Hepatocyte (in vitro differentiated cells): ENCODE measurements at places on chromosomes 12 and 14.

GRCh38 chr12:24398605-24399004, 449.1 kb upstream of the SOX5 start:
- no peak for DNase-seq

DNA sequence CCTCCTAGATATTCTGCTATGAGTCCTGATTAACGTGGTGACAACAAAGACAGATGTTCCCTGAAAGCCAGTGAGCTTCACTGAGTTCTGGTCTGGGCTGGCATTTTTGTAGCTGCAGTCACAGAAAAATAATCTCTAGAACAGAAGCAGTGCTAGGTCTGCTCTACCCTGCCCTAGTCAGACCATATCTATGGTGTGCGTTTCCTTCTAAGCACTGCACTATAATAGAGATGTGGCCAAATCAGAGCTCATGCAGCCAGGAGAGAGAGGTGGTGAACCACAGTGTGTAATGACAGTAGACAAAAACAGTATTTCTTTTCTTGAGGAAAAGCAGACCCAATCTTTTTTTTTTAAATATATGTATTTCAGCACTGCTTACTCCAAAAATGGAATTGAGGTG, 76.3 kb downstream of the CMAS start:
- no peak for DNase-seq

- no peak for DNase-seq
Measured at GRCh38 chr14:66421990-66422946, 63.9 kb upstream of the CCDC196 start.

DNA sequence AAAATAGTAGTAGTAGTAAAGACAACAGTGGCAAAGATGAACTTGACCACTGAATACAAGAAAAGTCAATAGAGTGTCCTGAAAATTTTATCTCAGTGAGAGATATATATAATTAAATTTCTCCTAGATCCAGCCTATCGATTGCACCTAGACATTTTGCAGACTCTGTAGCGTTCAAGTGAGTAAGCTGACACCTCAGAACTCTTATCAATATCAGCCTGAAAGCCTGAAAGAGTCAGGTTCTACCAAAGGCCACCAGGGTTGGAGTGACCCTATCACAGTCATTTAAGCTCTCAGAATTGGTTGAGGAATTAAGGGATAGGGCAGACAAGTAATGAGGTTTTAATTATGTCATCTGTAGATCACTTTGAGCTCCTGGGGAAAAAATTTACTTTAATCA, 174.6 kb downstream of the SRGAP1 start:
- no peak for DNase-seq

DNA sequence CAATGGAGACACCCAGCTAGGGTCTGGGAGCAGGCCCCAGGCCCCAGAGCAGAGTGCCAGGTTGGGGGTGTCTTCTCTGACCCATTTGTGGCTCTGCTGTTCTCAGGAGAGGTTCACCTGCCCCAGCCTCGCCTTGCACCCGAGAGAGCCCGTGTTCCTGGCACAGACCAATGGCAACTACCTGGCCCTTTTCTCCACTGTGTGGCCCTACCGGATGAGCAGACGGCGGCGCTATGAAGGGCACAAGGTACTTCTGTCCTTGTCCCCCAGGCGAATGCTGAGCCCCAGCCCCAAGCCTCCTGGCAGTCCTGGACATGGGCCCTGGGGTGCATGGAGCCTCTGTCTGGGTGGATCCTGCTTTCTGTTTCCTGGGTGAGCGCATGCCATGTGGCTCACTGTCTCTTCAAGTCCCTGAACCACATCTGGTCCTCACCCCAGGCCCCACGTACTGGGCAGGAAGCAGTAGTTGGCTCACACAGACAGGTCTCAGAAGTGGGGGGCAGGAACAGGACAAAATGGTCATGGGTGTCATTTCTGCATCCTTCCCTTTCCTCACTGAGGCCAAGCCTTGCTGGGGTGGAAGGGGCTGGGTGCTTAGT, 58.2 kb downstream of the BEGAIN start:
- peak; percentile 3 for DNase-seq

DNA sequence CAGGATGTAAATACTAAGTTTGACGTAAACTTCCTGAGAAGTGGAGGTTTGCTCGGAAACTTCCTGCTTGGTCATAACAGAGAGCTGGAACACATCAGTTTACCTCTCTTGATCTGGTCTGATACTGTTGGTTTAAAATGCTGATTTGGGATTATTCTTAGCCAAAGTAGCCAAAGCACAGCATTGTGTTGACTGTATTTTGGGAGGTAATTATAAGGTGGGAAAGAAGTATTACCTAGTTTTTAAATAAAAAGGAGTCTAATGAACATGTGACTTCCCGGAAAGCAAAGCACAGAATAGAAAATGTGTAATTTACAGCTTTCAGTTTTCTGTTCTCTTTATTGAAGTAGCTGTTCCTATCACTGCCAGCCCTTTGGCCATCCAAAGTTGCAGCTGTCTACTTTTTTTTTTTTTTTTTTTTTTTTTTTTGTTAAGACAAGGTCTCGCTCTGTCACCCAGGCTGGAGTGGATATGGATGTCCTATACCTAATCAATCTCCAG, 52.2 kb upstream of the SRP54 start:
- DNase-seq: no peak

GRCh38 chr12:113222730-113223531, 1.7 kb downstream of the TPCN1 start:
- peak; percentile 89 for DNase-seq

DNA sequence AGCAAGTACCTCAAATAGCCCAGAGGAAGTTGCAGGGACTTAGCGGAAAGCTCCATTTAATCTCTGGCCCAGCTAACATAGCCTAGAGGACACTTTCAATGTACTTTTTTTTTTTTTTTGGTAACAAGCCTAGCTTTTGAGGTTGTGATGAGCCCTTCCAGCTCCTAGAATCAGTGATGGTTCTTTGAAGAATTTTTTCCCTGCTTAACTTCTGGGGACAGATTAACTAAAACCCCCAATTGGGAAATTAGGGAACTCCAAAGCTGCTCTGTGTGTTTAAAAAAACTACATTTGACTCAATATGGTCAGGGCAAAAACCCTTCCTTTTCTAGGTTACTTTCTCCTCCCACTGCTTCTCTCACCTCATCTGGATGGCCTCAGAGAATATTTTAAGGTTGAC, 23.9 kb upstream of the ITGA5 start:
- DNase-seq: no peak

- no peak for DNase-seq
Measured at GRCh38 chr14:89190765-89191513, 226.1 kb downstream of the FOXN3 start.

DNA sequence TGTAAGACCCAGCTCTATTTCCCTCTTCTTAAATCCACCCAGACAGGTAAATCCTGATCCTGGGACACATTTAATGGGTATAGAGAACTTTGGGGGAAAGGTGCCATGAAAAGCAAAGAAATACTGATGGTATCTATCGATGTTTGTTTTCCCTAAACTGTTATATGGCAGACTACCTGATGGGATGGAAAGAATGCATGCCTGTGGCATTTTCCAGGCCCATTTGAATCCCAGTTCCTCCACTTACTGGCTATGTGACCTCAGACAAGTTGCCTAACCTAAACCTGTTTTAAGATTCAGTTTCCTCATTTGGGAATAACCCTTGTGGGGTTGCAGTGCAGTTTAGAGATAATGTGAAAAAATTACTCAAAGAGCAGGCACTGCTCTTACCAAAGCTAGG, 404.5 kb downstream of the FUT8 start:
- DNase-seq: no peak

DNA sequence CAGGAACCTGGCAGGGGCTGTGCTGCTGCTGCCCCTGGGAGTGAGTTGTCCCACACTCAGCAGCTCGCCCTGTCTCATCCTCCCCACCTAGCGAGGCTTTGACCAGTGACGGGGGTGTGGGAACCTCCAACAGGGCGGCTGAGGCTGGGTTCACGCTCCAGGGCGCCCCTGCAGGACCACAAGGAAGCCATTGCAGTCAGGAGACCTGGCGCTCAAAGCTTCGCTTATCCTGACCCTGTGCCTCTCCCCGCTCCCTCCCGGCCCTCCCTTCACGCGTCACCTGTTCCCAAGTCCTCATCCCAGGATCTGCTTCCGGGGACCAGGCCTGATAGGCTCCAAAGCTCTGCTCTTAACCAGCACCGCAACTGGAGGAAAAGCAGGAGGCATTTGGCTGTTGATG, 272.0 kb upstream of the SFSWAP start:
- no peak for DNase-seq

DNA sequence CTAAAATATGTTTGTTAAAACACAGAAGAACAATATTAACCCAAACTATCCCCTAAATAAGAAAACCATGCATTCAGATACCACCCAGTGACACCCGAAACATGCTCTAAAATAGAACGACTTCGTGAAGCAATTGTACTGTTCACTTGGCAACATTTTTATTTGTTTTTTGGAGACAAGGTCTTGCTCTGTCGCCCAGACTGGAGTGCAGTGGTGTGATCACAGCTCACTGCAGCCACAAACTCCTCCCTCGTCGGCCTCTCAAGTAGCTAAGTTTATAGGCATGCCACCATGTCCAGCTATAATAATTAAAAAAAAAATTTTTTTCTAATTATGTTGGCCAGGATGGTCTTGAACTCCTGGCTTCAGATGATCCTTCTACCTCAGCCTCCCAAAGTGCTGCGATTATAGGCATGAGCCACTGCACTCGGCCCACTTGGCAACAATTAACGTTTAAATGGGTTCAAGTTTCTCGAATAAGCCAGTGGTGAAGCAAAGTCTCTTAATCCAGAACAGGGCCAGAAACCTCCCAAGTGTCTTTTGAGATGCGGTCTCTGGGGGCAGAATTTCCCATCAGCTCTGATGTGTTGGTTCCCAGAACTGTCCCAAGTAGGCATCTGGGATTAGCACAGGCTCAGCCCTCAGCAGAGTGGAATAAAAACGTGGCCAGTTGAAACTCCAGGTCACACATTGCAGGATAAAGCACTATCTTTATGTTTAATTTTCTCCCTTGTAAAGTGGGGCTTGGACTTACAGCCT, 74.5 kb downstream of the TMCC3 start:
- no peak for DNase-seq

DNA sequence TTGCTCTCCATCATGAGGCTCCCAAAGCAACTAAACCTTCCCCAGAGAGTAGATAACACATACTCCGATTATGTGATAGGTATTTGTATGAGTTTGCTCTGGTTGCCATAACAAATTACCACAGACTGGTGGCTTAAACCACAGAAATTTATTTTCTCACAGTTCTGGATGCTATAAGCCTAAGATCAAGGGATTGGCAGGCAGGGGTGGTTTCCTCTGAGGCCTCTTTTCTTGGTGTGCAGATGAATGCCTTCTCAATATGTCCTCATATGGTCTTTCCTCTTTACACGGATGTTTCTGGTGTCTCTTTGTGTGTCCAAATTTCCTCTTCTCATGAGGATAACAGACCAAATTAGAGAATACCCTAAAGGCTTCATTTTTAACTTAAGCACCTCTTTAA, 285.8 kb upstream of the GRIP1 start:
- no peak for DNase-seq

DNA sequence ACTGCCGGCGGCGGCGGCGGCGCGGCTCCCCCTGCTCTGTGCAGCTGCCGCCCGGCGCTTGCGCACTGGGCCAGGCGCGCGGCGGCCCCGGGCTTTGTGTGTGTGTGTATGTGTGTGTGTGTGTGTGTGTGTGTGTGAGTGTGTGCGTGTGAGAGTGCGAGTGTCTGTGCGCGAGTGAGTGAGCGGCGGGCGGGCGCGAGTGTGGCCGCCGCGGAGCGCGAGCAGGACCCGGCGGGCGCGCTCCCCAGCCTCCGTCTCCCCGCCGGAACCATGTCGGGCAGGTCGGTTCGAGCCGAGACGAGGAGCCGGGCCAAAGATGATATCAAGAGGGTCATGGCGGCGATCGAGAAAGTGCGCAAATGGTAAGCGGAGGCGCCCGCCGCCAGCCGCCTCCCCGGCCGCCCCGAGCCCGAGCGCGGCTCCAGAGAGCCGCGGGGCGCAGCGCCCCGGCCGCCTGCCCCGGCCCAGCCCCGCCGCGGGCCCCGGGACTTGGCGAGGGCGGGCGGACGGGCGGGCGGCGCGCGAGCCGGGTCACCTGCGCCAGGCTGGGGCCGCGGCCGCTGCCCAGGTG, at the start of gene BCL7A:
BCL7A (plus strand) TSS at position 63 of the 571 bp plus-strand sequence; CDS start at position 271, 208 bp downstream.
- peak; percentile 87 for DNase-seq

GRCh38 chr12:116948298-116948697, 37.5 kb downstream of the FBXW8 start:
- DNase-seq: no peak

- no peak for DNase-seq
Measured at GRCh38 chr12:89436062-89436461, 83.8 kb upstream of the DUSP6 start.

- DNase-seq: peak; percentile 75
Measured at GRCh38 chr14:68977718-68978171, 1.4 kb downstream of the ACTN1 start.

DNA sequence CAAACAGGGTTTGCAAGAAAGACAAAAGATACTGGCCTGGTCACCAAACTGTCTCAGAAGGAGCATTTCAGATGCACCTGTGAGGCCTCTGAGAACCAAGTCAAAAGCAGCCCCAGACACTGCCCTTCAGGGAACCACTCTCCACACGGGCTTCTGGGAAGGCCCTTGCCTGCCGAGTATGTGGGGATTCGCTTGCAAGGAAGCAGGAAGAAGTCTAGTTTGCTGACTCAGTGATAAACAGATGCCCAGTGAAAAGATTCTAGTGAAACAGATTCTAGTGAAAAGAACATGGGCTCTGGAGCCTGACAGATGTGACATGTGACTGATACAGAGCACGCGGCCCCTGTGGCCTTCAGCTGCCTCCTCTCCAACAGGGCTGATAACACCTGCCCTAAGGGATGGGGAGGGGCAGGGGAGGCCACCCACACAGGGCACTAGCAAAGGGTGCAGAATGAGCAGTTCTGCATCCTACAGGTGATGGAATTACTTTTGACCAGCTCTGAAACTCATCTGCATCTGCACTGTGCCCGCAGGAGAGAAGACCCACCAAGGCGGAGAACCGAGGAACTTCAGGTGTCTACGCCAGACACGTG, 19.1 kb downstream of the AMN start:
- no peak for DNase-seq

GRCh38 chr12:55619354-55620138, 17.1 kb upstream of the OR10P1 start:
- peak; percentile 93 for DNase-seq

DNA sequence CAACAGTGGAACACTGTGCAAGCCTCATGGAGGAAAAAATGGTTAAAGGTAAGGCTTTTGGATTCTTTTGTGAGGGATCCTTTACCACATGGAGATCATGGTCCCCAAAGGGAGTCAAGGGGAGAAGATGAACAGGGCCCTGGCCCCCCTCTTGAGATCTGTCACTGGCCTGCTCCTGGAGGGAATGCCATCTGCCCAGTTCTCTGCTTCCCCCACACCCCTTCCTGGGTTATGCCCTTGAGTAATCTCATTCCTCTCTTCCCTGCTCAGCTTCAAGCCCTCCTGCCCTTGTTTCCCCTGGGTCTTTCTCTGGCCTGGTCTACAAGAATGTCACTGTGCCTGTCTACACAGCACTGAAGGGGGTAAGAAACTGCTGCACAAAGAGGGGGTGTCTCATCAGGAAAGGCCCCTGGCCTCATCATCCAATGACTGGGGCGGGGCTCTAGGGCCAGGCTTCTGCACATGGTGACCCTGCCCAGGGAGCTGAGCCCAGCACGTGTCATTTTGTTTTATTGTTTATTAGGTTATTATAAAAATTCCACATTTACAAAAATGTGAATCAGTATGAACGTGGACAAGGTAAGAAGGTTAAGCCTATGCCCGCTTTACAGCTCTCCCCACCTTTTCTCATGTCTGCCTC, 30.3 kb downstream of the PIGH start:
- DNase-seq: no peak
